ENCODE measurements at places on chromosomes 2 and 18. TPM values are rescaled to one million over a fixed set of nuclear protein-coding genes. Genes with fewer than 3 reads are reported as not detected.

AGPS gene
- total RNA-seq = 25.2 TPM

ZSWIM2 gene
- total RNA-seq = not detected

PSMD14 gene
- total RNA-seq = 37.7 TPM

C2orf66 gene
- 0.28 TPM for total RNA-seq

IL1RN gene
- total RNA-seq = 1.1 TPM

DNA sequence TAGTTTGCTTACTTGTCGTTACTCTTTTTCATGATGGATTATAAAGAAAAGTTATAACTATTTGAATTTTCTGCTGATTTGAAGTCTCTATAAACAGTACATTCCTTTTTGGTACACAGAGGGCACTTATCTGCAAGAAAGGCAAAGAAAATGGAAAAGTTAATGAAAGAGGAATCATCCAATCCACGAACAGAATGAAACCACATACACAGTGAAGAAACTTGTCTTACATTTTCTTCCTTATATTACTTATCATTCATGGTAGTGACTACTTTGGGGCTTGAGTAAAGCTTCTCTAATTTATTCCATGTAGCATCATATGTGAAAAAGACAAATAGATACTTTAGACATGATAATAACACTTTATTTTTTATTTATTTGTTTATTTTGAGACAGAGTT lies 14.8 kb upstream of the ACTR3 start:
- no peak for DNase-seq

DNA sequence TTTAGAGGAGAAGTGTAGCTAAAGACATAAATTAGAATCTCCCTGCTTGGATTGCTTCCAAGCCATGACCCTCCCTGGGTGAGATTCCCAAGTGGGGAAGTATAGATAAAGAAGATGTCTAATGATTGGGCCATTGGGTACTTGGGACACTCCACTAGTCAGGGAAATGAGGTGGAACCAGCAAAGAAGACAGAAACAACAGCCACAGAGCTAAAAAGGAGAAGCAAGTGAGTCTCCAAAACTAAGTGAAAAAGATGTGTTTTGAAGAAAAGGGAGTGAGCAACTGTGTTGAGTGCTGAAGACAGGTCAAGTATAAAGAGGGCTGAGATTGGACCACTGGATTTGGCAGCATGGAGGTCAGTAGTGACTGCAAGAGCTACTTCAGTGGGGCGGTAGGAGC lies 276.7 kb upstream of the STON1 start:
- no peak for DNase-seq

DNA sequence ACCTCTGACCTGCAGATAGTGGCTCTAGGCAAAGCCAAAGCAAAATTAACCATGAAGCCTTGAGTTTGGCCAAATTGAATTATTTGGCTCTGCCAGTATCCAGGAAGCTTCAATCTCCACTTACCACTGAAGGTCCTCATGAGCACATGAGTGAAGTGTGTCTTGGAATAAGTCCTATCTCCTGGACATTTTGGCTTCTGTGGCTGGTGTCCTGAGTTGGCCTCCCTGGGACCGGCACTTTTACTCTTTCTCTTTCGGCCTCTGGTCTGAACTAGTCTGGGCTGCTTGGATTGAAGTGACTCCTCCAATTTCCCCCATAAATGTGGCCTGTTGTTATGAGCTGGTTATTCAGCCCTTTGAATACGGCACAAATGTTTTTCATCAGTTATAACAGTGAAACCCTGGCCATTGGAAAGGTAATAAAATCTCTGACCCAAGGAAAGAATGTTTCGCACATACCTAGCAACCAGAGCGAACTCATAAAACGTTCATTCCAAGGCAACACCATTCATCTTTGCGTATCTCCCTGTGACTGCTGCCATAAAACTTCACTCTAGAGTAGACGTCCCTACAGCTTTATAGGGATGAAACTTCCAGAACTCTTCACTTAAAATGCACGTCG lies 216.4 kb downstream of the LPIN1 start:
- DNase-seq = no peak
